ENCODE measurements at places on chromosomes 12 and 14.

- no peak for DNase-seq
These were observed 13.8 kb upstream of the BCL2L14 start for GRCh38 chr12:12056951-12057350.

DNA sequence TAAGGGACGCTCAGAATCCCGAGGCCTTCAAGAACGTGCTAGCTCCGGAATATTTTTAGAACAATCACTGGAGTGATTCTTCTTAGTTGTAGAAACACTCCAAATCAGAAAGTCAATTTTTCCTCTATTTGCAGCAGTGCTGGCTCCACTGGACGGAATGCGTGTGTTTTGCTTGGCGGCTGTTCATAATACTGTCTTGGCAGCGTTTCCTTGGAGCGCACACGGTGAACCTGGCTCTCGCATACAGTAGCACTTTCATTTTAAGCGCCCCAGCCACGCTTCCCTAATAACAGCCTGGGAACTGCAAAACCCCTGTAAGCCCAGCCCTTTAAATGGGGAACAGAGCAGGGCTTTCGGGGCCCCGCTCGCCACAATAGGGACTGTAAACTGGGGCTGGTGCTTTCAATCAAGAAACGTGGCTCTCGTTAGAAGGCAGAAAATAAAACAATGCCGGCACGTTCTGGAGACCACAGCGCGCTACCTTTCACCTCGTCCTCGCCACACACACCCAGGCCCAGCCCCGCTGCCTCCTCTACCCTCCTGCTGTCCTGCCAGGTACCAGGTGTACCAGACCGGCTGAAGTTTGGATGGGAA, 79.9 kb downstream of the BCL11B start:
- DNase-seq = peak; percentile 43

DNA sequence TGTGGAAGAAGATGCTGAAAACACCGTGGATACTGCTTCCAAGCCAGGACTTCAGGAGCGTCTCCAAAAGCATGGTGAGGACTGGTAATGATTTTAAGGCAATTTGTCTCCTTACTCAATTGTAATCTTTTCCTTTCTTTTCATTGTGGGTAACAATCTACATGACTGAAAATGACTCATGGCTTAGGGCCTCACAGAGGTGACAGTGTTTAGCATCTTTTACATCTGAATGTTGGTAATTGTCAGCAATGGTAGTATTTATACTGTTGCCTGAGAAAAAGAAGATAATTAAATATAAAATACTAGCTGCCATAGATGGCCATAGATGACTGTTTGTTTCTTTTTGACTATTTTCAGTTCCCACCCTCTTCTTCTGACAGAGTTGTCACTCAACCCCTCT, 31.6 kb downstream of the TULP3 start:
- no peak for DNase-seq

DNA sequence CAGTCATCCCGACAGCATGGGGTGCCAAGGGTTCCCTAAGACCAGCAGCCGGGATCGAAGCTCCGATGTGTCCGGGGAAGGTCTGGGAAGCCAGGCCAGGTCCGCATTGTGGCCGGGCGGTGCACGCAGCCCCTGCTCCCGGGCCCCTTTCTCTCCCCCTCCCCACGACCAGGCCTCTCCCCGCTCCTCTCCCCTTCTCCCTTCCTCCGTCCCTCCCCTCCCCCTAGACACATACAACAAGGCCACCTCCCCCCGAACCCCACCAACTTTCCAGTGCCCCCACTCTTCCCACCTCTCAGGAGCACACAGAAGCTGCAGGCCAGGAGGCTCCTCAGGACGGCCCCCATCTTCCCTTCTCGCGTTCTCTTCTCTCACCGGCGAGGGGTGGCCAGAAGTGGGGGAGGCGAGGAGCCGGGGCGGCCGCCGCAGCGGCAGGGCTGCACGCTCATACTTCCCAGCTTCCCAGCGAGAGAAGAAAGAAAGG, 413 bp downstream of the LRP6 start:
- no peak for DNase-seq

- no peak for DNase-seq
These were observed 187.0 kb downstream of the TMEM132D start for GRCh38 chr12:129716825-129717224.

DNA sequence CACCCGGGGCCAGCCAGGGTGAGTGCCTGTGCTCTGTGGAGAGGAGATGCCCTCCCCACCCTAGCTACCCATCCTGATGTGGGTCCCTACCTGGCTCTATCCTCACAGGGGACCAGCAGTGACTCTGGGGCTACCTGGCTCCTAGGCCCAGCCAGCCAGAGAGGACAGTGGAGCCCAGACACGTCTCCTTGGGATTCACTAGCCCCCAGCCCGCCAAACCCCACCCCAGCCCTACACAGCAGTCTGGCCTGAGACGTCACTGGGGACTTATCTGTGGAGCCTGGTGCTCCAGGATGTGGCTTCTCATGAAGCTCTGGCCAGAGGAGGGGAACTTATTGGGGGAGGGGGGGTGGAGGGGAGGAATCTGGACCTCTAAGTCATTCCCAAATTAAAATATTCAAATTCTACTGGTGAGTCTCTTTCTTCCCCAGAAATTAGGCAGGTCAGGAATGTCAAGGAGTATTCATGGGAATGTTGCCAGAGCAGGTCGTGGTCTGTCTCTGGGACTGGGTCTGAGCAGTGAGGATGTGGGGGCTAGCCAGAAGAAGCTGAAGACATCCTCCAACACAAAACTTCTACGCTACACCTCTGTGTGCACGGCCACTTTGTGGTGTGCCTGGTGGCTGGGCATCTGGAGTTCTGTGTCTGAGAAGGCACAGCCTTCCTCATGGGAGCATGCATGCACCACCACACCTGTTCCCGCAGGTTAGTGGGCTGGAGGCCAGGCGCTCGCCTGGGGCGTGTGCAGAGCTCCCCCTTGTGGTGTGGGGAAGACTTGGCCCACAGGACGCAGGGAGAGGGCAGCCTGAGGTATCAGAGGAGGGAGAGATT, 2.7 kb downstream of the CMTM5 start:
- peak; percentile 86 for DNase-seq

DNA sequence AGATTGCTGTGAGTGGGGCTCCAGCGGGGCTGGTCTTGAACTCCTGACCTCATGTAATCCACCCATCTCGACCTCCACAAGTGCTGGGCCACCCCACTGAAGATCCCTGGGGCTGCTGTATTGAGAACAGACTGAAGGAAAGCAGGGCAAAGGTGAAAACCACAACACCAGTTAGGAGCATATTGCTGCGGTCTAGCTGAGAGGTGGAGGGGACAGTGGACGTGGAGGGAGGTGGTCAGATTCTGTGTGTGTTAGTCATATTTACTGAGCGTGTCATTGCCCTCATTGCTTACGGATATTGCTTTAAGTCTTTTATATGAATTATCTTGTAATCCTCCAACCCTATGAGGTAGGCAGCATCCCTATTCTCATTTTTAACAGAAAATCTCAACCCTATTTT, 69.0 kb upstream of the OVCH1 start:
- no peak for DNase-seq

DNA sequence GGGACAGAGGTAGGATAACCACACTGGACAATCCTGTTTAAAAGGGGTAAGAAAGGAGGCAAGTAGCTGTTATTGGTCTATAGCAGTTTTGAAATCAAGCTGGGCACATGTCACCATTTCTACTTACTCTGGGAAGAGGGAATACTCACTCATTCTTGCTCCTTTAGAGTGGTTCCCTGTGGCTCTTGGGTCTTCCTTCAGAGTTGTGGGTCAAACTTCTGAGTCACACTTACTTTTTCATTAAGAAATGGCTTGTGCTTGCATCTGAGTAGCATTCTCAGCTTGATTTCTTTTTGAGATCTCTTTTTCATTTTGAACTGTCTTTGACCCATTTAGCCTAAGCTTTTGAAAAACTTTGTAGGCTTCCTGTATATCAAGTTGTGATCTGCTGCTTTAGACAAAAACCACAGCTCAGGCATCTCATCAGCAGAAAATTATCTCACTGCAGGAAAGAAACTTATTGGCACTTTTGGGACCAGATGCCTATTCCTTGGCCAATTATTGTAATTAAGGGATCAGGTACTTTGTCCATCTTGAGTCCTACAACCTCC, 122.2 kb downstream of the AEBP2 start:
- DNase-seq = no peak

GRCh38 chr12:52821826-52822660, 8.1 kb upstream of the KRT4 start:
- DNase-seq = no peak

DNA sequence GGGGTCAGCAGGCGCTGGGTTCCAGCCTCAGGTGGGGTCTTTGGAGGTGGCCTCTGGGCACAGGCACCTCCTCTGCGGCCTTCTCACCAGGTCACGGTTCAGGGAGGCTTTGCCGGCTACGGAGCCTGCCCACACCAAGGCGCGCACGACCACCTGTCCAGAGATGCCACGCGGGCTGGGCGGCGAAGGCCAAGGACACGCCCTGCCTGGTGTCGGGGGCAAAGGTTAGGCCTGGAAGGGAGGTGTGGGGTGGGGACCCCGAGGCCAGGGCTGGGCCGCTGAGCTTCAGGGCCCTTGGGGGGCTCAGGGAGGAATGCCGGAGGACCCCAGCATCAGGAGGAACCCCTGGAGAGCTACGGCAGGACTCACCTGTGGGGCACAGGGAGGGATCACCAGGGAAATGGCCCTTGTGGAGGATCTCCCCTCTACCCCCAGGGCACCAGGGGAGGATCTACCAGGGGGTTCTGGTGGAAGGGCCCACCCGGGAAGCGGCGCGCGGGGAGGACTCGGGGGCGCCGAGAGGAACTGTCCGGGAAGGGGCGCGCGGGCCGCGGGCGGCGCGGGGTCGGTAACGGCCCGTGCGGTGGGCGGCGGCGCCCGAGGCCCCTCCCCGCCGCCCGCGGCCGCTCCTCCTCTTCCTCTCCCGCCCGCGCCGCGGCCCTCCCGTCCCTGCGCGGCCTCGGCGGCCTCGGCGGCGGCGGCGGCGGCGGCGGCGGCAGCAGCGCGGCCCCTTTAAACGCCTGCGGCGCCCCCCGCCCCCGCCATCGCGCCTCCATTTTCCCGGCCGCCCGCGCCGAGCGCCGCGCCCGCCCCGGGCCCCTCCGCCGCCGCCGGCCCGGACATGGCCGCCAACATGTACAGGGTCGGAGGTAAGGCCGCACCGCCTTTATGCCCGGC, at the start of gene MTA1:
MTA1 (plus strand) TSS at position 633 of the 897 bp plus-strand sequence; CDS start at position 842, 209 bp downstream.
- peak; percentile 49 for DNase-seq

DNA sequence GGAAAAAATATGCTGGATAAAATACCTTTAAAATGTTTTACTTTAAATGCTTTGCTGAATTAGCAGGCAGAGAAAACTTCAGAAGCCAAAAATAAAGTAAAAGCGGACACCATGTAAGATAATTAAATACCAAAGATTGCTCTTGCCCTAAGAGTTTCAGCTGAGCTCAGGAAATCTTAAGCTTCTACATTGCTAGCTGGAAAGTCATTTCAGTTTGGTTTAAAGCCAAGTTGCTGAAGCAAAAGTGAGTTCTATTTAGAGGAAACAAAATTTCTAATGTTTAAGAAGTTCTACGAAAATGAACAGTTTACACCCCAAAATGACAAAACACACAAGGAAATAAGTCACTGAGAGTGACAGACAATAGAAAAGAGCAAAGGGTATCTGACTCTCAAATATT, 310.0 kb downstream of the ADAMTS20 start:
- DNase-seq = no peak

- peak; percentile 43 for DNase-seq
These were observed 2.7 kb upstream of the RABGGTA start for GRCh38 chr14:24274101-24274543.

GRCh38 chr12:116558280-116559161, 660 bp upstream of the MAP1LC3B2 start:
- no peak for DNase-seq

GRCh38 chr14:22384167-22384549, 204.9 kb downstream of the DAD1 start:
- DNase-seq = no peak

DNA sequence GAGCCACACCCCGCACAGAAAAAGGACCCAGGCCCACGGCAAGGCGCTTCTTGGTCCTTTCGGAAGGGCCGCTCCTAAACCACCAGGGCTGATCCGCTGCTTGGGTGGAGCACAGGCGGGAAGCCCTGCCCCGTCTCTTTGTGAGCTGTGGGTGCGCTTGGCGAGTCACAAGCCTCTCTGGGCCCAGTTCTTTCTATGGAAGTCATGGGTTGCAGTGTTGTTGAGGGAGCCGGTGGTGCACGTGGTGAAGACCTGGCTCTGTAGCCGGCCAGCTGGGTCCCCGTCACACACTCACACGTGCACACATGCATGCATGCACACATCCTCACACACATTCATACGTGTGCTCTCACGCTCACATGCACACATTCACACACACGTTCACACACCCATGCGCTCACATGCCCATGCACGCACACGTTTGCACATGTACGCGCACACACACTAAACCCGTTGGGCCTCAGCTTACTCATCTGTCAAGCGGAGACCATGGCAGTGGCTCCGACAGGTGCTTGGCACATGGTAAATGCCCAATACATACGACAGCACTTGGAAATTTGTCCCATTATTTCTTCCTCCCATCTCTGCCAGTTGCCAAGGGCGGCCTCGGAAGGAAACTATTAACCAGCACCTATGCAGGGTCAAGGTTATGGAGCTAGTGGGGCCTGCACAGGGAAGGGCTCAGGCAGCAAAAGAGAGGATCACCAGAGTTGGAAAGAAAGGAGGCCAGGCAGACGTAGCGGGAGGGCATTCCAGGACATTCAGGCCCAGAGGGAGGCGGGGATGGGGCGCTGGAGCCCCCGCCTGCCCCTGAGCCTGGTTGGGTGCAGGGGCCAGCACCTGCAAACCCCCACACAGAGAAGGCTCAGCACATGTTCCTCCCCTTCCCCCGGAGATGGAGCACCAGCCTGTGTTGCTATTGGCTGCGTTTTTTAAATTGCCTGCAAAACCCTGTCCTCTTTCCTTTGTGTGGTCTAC, 96.9 kb downstream of the SETD3 start:
- no peak for DNase-seq

- no peak for DNase-seq
These were observed 166.4 kb upstream of the FKBP4 start for GRCh38 chr12:2628401-2628800.

DNA sequence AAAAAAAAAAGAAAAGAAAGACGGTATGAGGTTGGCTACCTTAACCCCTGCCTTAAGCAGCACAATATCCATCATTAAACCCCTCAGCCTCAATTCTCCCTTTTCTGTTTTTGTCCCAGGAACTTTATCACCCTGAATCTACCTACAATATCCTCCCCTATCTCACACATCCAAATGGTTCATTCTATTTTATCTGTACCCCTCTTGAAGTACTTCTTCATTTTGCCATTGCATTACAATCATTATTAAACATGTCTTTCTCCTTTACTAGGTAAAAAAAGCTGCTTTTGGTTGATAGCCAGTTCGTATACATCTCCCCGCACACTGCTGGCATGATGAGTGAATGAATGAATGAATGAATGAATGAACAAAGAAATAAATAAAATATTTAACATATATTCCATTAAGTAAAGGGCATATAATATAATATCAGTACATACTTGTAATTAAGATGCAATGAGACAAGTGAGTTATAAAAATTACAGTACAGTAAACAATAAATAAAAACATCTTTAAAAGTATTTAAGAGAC, 364 bp upstream of the GPR65 start:
- DNase-seq = no peak

DNA sequence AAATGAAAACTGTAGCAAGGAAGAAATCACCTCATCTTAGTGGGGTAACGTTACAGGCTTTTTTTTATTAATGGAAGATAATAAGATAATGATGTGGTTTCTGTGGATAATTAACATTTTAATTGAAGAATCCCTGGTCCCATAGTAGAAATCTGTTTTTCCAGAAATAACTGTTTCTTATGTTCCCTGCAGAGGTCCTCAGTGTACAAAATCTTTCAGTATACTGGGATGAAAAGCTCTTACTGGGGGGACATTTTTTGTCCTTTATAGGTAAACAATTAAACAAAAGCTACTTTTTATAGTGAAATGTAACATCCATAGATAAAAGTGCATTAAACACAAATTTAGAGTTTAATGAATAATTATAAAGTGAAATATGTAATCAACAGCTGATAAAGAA, 312.2 kb downstream of the ATXN7L3B start:
- no peak for DNase-seq

Data from NCI-H2107 (cell line).